ENCODE measurements at places on chromosomes 1 and 21.

- no peak for DNase-seq
Measured at GRCh38 chr1:78385744-78386462, 104.9 kb upstream of the PTGFR start.

- DNase-seq = peak; percentile 45
Measured at GRCh38 chr21:18951271-18952038, 547.9 kb upstream of the TMPRSS15 start.

- DNase-seq = no peak
Measured at GRCh38 chr1:198374288-198374687, 166.2 kb downstream of the ATP6V1G3 start.

- DNase-seq = no peak
Measured at GRCh38 chr1:7899741-7900140, 40.9 kb downstream of the TNFRSF9 start.

DNA sequence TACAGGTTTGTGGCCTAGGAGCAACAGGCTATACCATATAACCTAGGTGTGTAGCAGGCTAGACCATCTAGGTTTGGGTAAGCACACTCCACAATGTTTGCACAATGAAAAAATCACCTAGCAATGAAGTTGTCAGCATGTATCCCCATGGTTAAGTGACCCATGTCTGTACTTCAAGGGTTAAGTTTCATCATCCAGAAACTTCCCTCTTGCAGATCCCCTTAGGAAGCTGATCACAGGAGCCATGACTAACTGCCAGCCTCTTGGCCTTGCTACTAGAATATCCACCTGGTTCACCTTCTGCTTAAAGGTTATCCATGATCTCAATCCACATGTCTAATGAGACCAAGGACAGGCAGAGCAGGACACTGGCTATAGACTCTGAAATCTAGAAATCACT lies 3.5 kb upstream of the UBXN10 start:
- DNase-seq = no peak

DNA sequence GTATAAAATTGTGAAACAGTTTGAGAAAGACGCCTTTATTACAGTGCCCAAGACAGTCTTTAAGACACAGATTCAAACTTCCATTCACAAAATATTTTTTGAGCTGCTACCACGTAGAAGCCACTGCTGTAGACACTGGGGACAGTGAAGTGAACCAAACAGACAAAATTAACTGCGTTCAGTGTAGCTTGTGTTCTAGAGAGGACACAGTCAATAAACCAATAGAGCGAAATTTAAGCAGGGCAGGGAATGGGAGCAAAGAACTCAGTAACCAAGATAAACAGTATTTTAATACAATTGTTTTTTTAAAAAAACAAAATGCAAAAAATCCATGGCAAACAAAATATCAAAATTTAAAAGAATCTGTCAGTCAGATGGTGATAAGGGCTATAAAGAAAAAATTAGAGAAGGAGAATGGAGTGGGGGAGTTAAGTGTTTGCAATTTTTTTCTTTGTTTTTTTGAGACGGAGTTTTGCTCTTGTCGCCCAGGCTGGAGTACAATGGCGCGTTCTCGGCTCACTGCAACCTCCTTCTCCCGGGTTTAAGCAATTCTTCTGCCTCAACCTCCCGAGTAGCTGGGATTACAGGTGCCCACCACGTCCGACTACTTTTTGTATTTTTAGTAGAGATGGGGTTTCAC lies 719 bp upstream of the PARS2 start:
- no peak for DNase-seq

GRCh38 chr1:40306296-40306695 lies 10.8 kb downstream of the COL9A2 start:
- no peak for DNase-seq

Data from erythroblast (primary cell).